ENCODE measurements at places on chromosomes 5 and 9. TPM values are rescaled to one million over a fixed set of nuclear protein-coding genes. Genes with fewer than 3 reads are reported as not detected.

Gene CKMT2
- polyA plus RNA-seq: 102 TPM

- DNase-seq: no peak
Measured at GRCh38 chr9:21082671-21083070, 4.9 kb upstream of the IFNB1 start.

GRCh38 chr5:75461679-75462078 is 49.8 kb downstream of the CERT1 start:
- no peak for DNase-seq

Gene TTC16
- polyA plus RNA-seq: 0.03 TPM

Gene FGF1
- 10.6 TPM for polyA plus RNA-seq

Gene CARD6
- 1.2 TPM for polyA plus RNA-seq

DNA sequence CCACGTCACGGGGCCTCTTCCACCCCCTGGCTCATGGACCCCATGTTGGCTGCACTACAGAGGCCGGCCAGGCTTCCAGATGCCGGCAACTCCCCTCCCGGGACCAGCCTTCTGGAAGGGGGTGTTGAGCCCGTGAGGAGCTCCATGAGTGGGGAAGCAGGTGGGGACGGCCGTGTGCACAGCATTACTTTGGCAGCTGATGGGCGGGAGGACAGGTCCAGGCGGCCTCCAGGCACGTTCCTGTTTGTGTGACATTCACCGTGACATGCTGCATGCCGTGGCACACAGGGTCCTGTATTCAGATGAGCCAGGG is 29.1 kb upstream of the ABO start:
- DNase-seq: no peak

Gene TAF11L6
- not detected for polyA plus RNA-seq

GRCh38 chr9:76390656-76391055 is 3.6 kb downstream of the RFK start:
- DNase-seq: no peak

DNA sequence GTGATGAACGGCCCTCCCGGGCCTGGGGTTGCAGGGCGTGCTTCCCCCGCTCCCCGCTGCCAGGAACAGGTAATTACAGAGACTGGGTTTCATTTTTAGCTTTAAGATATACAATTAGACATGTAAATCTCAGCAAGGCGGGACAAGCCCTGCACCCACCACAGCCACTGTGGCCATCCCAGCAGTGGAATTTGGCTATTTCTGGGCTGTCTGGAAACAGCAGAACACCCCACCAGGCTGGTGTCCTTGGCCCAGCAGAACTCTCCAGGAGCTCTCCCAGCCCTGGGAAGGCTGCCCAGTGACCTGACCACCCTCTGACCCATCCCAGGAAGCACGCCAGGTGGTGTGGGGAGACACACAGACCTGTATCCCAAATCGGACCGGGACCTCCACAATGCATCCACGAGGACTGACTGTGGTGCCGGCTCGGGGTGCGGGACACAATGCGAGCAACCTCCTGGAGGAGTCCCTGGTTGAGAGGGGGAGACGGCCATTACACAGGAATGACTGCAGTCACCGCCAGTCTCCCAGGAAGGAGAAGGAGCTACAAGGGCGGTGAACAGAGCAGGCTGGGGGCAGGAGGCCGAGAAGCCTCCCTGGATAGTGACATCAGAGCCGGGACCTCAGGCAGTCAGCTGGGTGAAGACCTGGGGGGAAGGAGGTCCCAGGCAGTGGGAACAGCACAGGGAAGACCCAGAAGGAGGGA is 17.3 kb downstream of the EEIG1 start:
- no peak for DNase-seq

GRCh38 chr5:111072949-111073682 is 1.6 kb downstream of the TSLP start:
- DNase-seq: no peak

- DNase-seq: no peak
Measured at GRCh38 chr5:73692166-73692640, 66.2 kb downstream of the ARHGEF28 start.

Gene STC2
- polyA plus RNA-seq: 5.7 TPM

GRCh38 chr5:159198063-159199036 is 11.0 kb downstream of the RNF145 start:
- no peak for DNase-seq

GRCh38 chr5:108749128-108749861 is 1.6 kb downstream of the FER start:
- DNase-seq: no peak

Gene EGFLAM
- polyA plus RNA-seq: 46.6 TPM

- DNase-seq: no peak
Measured at GRCh38 chr9:118595719-118596305, 773.4 kb downstream of the BRINP1 start.

- no peak for DNase-seq
Measured at GRCh38 chr5:112064956-112065355, 308.0 kb upstream of the NREP start.

DNA sequence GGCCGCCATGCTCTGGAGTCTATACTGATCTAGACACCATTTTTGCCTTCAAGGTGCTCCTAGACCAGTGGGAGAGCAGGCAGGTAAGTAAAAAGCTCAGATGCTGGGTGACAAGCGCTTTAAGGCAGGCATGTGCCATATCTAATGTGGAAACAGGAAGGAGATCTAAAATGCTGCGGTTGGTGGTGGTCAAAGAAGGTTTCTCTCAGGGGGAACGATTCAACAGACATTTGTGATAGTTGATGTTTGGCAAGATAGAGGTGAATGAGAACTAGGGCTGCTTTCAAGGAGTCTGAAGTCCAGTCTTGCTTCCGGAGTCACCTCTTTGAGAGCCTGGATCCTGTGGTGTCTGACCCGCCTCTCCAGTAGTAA is 146.2 kb upstream of the KLF4 start:
- no peak for DNase-seq

Gene FOXD1
- polyA plus RNA-seq: 0.76 TPM

- DNase-seq: no peak
Measured at GRCh38 chr5:95113489-95113888, 171.4 kb downstream of the MCTP1 start.

DNA sequence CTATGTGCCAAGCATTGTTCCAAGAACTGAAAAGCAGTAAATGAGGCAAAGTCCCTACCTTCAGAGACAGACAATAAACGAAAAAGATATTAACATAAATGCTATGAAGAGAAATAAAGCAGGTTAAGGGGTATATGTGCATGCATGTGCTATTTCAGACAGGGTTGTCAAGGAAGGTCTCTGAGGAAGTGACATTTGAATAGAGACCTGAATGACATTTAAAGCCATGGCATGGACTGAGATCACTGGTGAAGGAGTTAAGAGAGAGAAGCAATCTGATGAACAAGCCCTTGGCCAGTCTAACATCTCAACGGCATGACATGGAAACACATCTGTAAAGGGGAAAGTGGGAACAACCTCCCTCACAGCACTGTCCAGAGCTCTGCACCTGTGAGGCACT is 14.5 kb downstream of the FBXO10 start:
- DNase-seq: no peak

- no peak for DNase-seq
Measured at GRCh38 chr5:34639852-34640626, 16.1 kb upstream of the RAI14 start.

DNA sequence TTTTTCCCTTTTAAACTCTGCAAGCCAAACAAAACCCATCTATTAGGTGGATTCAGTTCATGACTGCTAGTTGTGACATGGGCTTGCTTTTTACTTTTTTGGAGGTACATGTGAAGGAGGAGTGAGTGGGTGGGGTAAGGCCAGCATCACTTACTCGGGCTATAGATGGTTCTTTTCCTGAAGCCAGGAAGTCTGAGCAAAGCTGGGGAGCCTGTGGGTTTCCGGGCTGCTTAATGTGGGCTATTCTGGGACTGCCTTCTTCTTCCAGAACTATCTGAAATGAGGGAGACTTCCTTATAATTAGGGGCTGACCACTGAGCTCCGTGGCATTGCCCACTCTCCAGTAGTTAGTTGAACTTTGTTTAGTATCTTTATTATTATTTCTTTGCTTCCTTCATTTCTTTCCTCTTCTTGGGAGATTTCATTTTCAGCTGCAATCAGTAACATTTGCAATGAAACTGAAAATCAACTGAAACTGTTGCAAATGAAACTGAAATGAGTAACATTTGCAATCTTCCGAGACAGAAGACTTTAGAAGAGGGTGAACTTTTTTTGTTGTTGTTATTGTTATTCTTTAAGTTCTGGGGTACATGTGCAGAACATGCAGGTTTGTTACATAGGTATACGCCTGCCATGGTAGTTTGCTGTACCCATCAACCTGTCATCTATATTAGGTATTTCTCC is 204.9 kb downstream of the LRRC70 start:
- no peak for DNase-seq

- DNase-seq: no peak
Measured at GRCh38 chr9:78070521-78070920, 38.9 kb upstream of the GNAQ start.

Gene TRIM7
- 21.6 TPM for polyA plus RNA-seq

GRCh38 chr5:5134107-5134506 is 6.0 kb upstream of the ADAMTS16 start:
- no peak for DNase-seq

DNA sequence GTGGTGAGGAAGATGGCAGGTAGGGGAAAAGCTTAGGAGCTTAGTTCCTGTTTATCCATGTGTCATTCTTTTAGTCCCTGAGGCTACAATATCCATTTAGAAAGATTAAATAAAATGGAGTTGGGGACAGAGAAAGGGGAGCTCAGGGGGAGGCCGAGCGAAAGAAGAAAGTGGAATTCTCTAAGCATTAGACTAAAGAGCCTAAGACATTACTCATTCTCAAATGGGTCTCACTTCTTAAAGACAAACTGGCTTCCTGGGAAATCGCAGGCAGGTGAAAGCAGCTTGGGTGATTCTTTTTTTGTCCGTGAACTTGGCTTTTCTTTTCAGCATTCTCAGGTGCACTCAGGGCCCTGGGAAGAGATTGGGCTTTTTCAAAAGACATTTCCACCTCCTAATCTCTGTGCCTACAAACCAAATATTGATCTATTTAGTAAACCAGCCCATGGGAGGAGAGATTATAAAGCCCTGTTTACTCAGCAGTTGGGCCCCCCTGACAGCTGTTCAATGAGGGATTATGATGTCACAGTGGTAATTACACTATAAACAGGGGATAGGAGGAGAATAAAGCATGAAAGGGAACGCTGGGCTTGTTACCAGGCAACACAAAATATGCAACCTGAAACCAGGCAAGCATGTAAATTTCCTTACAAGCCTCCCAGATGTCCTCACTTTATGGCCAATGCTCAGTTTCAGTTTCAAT is 584.0 kb downstream of the ACTL7B start:
- peak; percentile 78 for DNase-seq

- DNase-seq: no peak
Measured at GRCh38 chr5:137282216-137282615, 216.9 kb downstream of the SPOCK1 start.

DNA sequence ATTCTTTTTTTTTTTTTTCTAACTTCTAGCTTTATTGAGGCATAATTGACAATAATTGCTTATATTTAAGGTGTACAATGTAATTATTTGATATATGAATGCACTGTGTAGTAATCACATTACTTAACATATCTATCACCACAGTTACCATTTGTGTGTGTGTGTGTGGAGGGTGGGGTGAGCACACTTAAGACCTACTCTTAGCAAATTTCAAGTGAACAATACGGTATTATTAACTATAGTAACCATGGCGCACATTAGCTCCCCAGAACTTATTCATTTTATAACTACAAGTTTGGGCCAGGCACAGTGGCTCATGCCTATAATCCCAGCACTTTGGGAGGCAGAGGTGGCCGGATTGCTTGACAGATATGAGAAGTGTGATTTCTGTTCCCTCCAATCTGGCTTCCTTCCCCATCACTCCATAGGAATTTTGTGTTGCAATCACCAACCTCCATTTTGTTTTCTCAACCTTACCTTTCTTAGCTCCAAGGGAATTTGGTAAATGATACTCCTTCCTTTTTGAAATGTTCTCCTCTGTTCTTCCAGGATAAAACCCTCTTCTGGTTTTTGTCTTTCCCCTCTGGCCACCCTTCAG is 14.9 kb downstream of the TXN start:
- no peak for DNase-seq

DNA sequence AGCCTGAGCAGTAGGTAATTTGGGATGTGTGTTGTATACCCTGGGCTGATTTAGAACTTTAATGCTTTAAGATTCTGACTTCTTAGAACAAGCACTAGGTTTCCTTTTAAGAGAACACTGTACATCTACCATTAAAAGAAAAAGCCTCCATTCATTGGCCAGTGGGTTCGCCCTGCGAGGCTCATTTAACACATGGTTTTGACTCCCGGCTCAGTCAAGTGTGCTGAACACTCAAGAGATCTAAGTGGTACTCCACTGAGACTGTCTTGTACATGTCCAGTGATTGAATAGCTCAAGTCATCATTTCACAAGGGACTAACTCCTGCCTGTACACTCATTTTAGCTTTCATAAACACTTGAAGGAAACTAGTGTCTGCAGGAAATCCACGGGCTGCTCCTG is 3.9 kb downstream of the FUBP3 start:
- DNase-seq: no peak

Gene FAM120AOS
- polyA plus RNA-seq: 34.0 TPM

DNA sequence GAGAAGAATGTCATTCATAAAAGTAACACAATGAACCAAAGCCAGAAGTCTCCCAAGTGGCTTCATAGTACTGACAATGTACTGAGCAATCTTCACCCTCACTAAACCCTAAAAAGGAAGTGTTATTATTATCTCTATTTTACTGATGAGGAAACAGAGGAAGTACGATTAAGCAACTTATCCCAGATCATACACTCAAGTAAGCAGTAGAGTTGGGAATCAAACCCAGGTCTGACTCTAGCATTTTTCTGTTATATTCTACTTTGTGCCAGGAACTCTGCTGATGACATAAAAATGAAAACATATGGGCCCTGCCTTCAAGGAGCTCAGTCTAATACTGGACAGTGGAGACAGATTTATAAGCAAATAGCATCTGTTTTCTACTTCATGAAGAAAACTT is 109.2 kb downstream of the RAPGEF6 start:
- no peak for DNase-seq

DNA sequence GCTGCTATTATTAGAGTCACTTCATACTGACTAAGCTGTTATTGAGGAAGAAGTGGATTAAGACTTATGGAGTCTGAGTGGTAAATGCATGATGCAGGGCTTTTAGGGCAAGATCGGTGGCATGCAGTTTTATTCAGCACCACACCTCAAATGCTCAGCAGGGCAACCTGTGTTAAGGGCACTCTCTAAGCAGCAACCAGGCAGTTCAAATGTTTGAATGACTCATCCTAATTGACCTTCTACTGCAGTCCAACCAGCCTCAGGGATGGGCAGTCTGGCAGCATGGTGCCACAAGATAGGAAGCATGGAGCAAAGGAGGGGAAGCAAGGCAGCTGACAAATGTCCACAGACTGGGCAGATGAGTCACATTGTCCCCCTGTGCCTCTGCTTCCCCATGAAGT is 80.2 kb upstream of the MIER3 start:
- no peak for DNase-seq

- DNase-seq: no peak
Measured at GRCh38 chr9:91867740-91868139, 82.3 kb downstream of the ROR2 start.

- DNase-seq: no peak
Measured at GRCh38 chr9:121399126-121399882, 29.3 kb upstream of the STOM start.

DNA sequence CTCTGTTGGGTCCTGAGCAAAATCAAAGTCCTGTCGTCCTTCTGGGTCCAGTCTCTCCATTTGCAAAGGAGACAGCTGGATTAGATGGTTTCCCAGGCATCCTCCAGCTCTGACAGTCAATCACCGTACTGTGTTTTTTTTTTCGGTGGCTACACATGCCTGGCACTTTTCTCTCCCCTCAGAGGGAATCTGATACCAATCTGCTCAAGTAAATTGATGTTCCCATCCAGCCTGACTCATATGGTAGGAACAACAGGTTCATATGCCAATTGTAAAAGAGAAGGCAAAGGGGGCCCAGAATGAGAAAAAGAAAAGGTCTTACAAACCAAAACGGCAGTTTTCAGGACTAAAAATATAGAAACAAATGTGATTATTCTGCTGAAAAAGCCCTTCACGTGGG is 1.2 kb downstream of the FBXO10 start:
- no peak for DNase-seq

Data from forelimb muscle (tissue), 1 donor.